Thoracic aorta (tissue), 2 donors: ENCODE measurements at places on chromosomes 4 and X.
A peak's percentile ranks its signal among the peaks of the same experiment; 100 is the strongest.

GRCh38 chr4:122532766-122533165 lies 76.2 kb upstream of the IL2 start:
- DNase-seq = no peak

DNA sequence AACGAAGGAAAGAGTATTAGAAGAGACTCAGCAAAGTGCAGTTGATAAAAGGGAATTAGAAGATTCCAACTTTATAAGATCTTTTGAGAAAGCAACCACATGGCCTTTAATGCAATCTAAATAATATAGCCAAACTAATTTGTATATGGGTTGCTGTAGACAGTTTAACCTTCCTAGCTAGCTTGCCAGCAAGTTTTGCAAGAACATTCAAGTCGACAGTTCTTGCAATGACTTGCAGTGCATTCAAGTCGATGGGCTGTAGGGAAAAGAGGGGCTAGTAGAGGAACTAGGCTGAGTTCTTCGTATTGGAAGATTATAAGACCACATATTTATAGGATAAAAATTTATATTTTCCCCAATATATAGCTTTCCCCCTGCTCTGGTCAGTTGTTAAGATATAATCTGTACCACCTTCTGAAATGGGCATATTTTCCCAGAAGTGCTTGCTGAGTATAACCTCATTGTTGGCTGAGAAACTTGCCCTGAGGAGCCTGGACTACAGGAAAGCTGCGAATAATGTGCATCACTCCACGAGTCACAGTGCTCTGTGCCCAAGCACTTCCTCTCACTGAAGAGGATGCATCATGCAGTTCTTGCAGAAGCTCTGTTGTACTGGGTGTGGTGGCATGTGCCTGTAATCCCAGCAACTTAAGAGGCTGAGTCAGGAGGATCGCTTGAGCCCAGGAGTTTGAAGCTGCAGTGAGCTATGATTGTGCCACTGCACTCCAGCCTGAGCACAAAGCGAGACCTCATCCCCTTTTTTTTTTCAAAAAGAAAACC lies 56.7 kb downstream of the DOCK11 start:
- no peak for DNase-seq

DNA sequence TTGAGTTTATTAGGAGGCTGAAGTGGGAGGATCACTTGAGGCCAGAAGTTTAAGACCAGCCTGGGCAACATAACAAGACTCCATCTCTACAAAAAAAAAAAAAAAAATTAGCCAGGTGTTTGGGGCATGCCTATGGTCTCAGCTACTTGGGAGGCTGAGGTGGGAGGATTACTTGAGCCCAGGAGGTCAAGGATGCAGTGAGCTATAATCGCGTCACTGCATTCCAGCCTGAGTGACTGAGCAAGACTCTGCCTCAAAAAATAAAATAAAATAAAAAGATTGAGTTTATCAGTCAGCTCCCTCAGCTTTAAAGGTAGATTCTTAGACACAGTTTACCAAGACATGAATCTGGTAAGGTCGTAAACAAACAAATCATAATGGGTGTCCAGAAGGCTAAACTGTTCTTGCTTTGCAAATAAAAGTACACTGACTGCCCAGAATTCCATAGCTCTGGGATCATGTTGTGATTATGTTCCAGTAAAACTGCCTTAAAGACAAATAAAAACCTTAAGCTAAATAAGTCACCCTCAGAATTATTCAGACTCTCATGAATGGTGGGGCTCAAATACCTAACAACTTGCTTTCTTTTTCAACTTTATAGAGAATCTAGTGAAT lies 18.7 kb downstream of the APOO start:
- DNase-seq = no peak

GRCh38 chr4:70816894-70817293 lies 22.8 kb downstream of the GRSF1 start:
- no peak for DNase-seq

DNA sequence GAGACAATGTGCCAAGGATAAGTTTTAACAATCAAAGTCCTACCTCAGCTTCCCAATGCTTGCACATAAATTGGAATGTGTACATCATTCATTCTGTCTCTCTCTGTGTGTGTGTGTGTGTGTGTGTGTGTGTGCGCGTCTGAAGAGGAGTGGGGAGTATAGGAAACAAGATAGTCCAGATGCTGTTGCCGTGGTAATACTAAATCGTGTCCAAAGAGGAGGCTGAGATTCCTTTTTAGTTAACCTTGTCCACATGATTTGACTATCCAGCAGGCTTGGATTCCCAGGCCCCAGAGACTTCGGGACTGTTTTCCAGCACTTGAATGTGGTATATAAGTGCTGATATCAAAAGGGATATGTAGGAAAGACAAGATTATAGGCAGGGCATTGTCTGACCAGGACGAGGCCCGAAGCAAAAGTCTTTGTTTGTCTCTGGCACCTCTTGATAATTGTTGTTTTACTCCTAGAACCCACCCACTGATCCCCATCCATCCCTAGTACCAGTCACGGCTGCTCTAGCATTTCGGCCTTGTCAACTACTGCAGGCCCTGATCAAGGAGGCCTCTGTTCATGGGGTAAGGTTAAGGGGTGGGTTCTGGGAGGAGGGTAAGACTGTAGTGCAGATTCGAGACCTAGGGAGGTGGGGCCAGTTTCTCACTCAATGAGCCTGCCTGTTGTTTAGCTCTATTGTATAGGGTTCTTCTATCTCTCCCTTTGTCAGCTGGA lies 3.9 kb downstream of the PLP1 start:
- no peak for DNase-seq

GRCh38 chr4:183960046-183960420 lies 54.9 kb downstream of the STOX2 start:
- no peak for DNase-seq

DNA sequence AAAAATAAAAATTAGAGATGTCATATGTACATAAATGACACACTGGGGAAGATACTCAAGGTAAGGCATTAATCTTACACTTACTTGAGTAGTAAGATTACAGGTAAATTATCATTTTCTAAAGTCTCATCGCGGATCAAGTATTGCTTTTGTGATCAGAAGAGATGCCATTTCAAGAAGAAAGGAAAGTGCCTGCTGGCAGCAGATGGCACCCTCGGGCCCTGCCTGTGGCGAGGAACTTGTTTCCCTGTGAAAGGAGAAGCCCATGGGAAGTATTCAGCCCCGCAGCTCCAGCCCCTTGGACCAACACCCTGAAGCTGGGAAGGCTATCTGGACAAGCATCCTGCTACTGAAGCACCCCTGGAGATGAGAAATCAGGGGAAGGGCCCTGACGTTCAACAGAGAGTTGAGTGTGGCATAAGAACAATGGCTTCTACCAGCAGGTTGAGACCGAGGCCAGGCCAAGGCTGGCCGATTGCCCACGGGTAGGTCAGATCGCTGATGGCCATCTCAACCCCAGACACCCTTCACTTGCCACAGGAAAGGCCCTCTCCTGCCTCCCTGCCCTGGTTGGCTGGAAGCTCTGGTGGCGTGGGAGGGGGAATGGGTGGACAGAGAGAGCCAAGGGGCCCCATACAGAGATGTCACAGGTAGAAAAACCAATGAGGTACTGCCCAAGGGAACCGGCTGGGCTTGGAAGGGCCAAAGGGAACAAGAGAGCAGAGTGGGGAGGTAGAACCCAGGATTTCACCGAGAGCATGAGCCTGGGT lies 18.8 kb upstream of the MXD4 start:
- DNase-seq = no peak

GRCh38 chr4:20995610-20996009 lies 295.4 kb downstream of the PACRGL start:
- DNase-seq = no peak

GRCh38 chrX:13119386-13119785 lies 75.0 kb upstream of the FAM9C start:
- DNase-seq = no peak

DNA sequence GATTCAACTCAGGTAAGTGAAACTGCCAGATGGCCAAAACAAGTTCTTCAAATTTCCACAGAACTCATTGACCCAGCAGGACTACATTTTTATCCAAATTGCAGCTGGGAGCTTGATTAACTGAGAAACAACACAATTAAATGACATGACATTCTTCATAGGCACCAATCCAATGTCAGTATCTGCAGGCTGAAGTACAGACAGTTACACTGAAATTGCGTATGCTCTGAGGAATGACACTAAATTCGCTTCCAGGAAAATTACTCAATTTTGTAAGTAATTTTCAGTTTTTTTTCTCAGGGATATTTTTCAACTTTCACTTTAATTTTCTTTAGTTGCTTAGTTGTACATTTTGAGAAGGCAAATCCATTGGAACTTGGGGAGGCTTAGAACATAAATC lies 4.5 kb downstream of the C1GALT1C1 start:
- no peak for DNase-seq

GRCh38 chr4:73864961-73865360 lies 4.2 kb upstream of the CXCL1 start:
- no peak for DNase-seq

- no peak for DNase-seq
These were observed 2.9 kb downstream of the GAK start for GRCh38 chr4:929096-929765.

GRCh38 chr4:86033171-86033570 lies 326.7 kb downstream of the MAPK10 start:
- DNase-seq = peak; percentile 13

DNA sequence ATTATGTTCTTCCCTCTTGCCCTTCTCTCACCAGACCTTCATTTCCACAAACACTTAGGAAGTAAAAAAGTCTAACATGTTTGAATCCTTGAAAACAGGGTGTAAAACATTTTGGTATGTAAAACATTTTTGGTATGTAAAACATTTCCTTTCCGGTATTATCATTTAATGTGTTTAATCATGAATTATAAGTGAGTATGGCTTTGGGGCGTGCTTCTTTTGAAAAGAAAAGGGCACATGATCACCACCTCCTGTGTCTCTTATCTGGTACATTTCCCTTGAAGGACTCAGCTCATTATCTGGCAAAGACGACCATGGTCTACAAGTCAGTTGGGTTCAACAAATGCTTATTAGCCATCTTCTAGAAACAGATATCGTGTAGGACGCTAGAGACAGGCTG lies 283.6 kb downstream of the FRMPD4 start:
- no peak for DNase-seq

DNA sequence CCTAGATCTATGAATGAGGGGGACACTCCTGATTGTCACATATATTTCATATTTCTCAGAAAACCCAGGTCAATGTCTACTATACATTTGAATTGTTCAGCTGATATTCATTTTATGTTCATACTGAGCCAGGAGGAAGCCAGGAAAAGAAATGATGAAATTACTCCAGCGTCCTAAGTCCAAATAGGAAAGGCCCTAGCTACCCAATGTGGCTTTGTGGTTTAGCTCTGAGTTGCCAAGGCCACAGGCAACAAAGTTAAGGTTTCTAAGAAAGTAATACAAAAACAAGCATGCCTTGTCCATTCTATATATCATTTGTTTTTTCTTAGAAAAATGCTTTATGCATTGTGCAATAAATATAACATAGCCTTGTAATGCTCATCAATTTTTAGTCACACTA lies 4.5 kb upstream of the CSN2 start:
- no peak for DNase-seq

DNA sequence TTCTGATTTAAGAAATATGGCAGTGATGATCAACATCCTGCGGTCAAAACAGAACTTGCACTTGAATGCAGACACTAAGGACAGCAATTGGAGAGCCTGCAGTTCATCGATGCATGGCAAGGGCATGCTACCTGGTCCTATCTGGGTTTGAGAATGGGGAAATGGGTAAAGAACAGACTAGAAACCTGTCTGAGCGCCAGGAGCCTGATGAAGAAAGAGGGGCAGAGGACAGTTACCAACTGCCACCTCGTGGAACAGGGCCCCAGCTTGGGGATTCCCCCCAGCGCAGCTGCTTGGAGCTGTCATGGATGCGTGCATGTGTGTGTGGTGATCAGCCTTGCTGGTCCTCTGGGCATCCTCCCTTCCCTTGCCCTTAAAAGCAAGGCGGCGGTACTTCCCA lies 30.2 kb upstream of the NKRF start:
- DNase-seq = no peak

DNA sequence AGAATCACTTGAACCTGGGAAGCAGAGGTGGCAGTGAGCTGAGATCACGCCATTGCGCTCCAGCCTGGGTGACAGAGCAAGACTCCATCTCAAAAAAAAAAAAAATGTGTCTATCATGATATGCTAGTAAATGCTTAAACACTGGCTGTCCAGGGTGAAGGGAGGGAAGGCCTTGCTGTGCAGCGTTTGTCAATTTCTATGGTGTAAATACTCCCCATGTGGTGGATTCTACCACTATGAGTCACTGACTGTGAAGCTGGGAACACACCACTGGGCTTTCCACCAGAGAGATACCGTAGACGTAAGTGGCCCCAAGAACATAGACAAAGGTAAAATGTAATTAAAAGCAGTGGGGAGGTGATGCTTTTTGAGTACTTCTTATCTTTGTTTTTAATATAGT lies 51.3 kb upstream of the LEF1 start:
- DNase-seq = no peak

GRCh38 chr4:77805840-77806239 lies 13.3 kb downstream of the CNOT6L start:
- no peak for DNase-seq

DNA sequence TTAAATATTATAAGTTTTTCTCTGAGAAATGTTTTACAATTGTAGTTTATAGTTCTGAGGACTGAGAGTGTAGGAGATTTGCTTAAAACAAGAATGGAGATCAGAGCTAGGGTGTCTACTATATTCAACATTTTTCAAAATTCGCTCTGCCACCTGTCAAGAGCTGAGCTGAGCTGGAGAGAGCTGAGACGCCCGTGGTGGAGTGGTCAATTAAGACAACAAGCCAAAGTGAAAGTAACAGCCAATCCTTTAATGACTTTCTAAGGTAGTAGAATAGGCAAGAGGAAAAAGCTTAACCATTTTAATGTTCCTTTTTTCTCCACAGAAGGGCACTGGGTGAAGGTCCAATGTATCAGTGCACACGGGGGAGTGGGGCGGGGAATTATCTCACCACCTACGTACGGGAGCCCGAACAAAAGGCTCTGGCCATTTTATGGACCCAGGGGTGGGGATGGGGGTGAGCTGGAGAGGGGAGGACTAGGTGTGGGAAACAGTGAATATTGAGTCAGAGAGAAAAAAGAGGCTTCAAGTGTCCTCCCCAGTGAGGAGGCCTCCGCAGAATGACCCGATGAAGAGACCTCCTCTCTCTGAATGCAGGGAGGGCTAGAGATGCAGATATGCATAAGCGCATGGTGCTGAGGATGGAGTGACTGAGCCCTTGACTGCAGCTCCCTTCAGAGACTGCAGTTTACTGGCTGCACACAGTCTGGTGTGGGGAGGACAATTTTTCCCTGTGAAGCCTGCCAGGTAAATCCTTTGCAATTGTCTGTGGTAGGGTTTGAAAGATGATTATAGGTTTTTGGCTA lies 60.8 kb downstream of the SPCS3 start:
- DNase-seq = no peak

DNA sequence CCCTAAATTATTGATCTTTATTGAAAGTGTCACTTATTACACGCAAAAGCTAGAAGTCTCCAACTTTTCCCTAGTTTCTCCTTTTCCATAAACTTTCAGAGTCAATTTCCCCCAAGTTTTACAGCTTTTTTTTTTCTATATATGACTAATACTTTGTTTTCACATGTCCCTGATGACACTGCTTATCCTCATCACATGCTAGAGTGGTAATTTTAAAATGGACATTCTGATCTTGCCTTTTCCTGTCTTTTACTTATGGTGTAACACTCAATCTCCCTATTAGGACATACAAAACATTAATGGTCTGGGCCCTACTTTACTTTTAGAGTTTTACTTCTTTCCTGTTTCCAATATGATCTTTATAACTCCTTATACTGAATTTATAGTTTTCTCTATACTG lies 112.6 kb downstream of the ANK2 start:
- DNase-seq = no peak

GRCh38 chrX:64205441-64205734 lies at the start of gene AMER1:
AMER1 (minus strand) TSS chrX:64205708; CDS start chrX:64193286, 12,422 bp downstream.
- no peak for DNase-seq
